ENCODE measurements at places on chromosomes 5 and 9. TPM values are rescaled to one million over a fixed set of nuclear protein-coding genes. Genes with fewer than 3 reads are reported as not detected.

The SMIM23 gene
- total RNA-seq, result not detected

The SEMA6A gene
- 2.2 TPM for total RNA-seq

The SPATA31D4 gene
- total RNA-seq, result not detected

The SPATA31A3 gene
- not detected for total RNA-seq

The EGFLAM gene
- 3.0 TPM for total RNA-seq

The TNFSF8 gene
- total RNA-seq, result not detected

The AFAP1L1 gene
- total RNA-seq, result 11.9 TPM

The ORM1 gene
- total RNA-seq, result not detected

The C1QTNF2 gene
- 0.64 TPM for total RNA-seq

The CAVIN4 gene
- 1.3 TPM for total RNA-seq

The CANX gene
- 628 TPM for total RNA-seq

The GABRG2 gene
- total RNA-seq, result under 0.01 TPM

The TMOD1 gene
- 0.97 TPM for total RNA-seq

The OR4F3 gene
- total RNA-seq, result 0.32 TPM

The PTGDS gene
- 10.8 TPM for total RNA-seq

The NTRK2 gene
- not detected for total RNA-seq

The RNF180 gene
- total RNA-seq, result 5.6 TPM

The PDZD2 gene
- total RNA-seq, result 0.97 TPM

The BTNL9 gene
- not detected for total RNA-seq

The TAS2R1 gene
- 0.32 TPM for total RNA-seq

The MATR3 gene
- 190 TPM for total RNA-seq

The NR5A1 gene
- not detected for total RNA-seq

The PRSS3 gene
- total RNA-seq, result 3.9 TPM

The WNT8A gene
- not detected for total RNA-seq

The CDKN2AIPNL gene
- total RNA-seq, result 30.7 TPM

The OTP gene
- not detected for total RNA-seq

The CYLC2 gene
- total RNA-seq, result not detected

The INSL4 gene
- not detected for total RNA-seq

The AQP7 gene
- not detected for total RNA-seq

The GPR150 gene
- total RNA-seq, result 0.43 TPM

The SPATA9 gene
- total RNA-seq, result 1.3 TPM

The GAS1 gene
- 136 TPM for total RNA-seq

The NUTM2F gene
- not detected for total RNA-seq

The GRXCR2 gene
- not detected for total RNA-seq

The TMC1 gene
- total RNA-seq, result 1.3 TPM

The C5orf24 gene
- 59.6 TPM for total RNA-seq

The ENHO gene
- not detected for total RNA-seq

The DCTN4 gene
- 48.3 TPM for total RNA-seq

The JAKMIP2 gene
- 3.2 TPM for total RNA-seq

The ENG gene
- total RNA-seq, result 30.7 TPM

The C8G gene
- 0.86 TPM for total RNA-seq

The HTR1A gene
- not detected for total RNA-seq

The PGM5 gene
- total RNA-seq, result 2.6 TPM

The CFAP77 gene
- total RNA-seq, result not detected

The QSOX2 gene
- 15.1 TPM for total RNA-seq
